CD8-positive, alpha-beta T cell (primary cell): ENCODE measurements at places on chromosomes 5 and 9. TPM values are rescaled to one million over a fixed set of nuclear protein-coding genes. Genes with fewer than 3 reads are reported as not detected.

SPATA31E1 gene
- not detected for total RNA-seq

- no peak for DNase-seq
Observed at GRCh38 chr5:107363768-107364167, 307.0 kb downstream of the EFNA5 start.

DNA sequence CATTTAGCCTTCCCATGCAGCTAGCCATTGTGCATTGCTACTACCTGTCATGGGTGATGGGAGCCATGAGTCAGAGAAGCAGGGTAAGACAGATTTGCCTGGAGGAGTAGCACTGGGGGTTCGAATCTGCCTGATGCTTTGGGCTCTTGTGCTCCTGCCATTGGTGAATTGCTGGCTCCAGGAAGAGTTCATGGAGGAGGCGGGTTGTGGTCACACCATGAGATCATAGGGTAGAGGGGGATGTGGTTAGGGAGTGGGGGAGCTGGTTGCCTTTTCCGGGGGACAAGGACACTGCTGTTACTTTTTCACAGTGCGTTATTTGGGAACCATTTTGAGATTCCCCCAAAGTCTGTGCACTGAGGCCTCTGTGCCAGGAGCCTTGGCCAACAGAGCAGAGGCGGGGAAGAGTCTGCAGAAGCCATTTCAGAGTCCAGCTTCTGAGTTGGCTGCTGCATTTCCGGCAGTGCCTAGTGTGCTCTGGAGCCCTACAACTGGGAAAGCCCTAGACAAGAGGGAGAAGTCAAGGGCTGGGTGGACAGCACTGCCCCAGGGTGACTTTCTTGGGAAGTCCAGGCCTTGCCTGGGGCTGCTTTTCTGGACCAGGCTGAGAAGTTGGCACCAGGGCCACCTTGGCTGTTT lies 6.2 kb downstream of the ANGPTL2 start:
- no peak for DNase-seq

DNA sequence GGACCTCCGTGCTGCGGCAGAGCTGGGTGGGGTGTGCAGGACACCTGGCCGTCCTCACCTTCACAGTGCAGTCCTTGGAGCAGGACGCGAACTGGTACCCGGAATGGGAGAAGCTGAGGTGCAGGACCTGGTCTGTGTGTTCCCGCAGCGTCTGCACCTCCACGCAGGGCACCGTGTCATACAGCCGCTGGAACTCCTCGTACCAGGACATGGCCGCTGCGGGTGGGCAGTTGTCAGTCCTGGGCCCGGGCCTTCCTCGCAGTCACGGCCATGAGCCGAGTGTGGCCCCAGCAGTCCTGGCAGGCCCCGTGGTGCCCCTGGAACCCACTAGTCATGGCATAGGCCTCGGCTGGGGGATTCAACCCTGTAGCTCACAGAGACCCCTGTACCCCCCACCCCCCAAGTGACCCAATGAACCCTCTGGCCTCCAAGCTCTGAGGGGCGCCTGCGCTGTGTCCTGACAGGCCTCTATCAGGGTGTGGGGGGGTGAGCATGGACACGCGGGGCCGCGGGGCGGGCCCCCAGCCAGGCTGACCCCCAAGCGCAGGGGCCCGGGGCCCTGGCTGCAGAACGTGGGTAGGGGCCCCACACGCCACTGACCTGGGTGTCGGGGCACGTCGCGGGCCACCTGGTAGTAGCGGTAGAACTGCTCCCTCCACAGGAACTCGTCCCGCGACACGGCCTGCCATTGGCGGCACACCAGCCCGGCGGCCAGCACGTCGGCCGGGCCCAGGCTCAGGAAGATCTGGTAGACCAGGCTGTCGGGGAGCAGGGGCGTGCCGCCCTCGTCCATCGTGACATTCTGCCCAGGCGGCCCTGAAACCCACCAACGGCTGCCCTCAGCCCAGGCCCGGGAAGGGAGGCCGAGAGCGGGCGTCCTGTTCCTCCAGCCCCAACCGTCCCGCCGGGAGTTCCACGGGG lies 987 bp downstream of the FBXW5 start:
- peak; percentile 31 for DNase-seq
